Activated CD4-positive, alpha-beta T cell treated with anti-CD3 and anti-CD28 coated beads for 1 hour (primary cell): ENCODE measurements at places on chromosomes 7 and 10.

GRCh38 chr10:48658243-48658974 lies 26.3 kb upstream of the WDFY4 start:
- DNase-seq: no peak

DNA sequence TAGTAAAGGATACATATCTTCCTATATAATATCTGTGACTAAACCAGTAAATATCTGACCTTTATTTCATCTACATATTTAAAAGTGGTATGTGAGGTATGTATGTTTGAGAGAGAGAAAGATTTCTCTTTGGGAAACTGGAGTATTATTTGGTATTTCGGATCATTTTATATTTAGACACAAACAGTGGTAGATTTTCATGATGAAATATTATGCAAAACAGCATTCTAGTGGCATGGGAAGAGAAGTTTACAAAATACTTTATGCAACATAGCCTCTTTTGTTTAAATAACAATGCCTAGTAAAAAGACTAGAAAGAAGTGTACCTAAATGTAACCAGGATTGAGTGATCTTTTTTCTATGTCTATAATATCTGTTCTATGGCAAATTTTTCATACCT lies 98.6 kb upstream of the TMEM168 start:
- no peak for DNase-seq

- DNase-seq: no peak
These were observed 27.9 kb upstream of the INPP5A start for GRCh38 chr10:132509506-132510173.

- no peak for DNase-seq
These were observed 111.9 kb downstream of the CHN2 start for GRCh38 chr7:29306319-29306991.

- DNase-seq: no peak
These were observed 818.6 kb downstream of the TNS3 start for GRCh38 chr7:46763344-46763743.

GRCh38 chr10:93701866-93702209 lies 554 bp downstream of the FRA10AC1 start:
- DNase-seq: no peak

GRCh38 chr10:114520453-114520852 lies 116.2 kb upstream of the AFAP1L2 start:
- DNase-seq: no peak

DNA sequence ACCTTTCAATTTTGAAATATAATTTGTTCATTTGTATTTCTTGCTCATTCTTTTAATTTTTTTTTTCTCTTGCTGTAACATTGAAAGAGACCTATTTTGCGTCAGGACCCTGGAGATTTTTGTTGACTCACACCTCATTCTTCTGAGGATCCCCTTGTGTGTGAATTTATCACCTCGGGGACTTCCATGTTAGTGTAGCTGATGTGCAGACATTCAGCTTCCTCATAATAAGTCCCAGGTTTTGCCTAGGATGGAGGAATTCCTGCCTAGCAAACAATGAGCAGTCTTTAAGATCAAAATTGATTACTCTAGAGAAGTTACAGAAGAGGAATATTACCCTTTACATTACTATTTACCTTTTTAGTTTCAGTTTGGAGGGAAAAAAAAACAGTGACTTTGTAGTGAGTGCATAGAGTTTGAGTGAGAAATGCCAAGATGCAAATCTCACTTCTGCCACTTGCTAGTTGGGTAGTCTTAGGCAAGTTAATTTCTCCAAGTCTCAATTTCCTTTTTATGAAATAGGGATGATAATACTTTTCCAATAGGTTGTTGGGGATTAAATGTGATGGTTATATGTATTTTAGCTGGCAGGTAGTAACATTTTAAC lies 14.3 kb downstream of the TES start:
- DNase-seq: no peak

GRCh38 chr10:100083623-100084022 lies 2.0 kb upstream of the CPN1 start:
- no peak for DNase-seq

GRCh38 chr10:104393387-104393786 lies 39.8 kb downstream of the CFAP58 start:
- DNase-seq: no peak
